ENCODE measurements at places on chromosomes 2 and 18. TPM values are rescaled to one million over a fixed set of nuclear protein-coding genes. Genes with fewer than 3 reads are reported as not detected.

The CCDC150 gene
- 12.0 TPM for total RNA-seq

The POLR1B gene
- 26.3 TPM for total RNA-seq

The TEX51 gene
- not detected for total RNA-seq

The CCDC121 gene
- total RNA-seq: 0.74 TPM

The DNAJC27 gene
- 2.3 TPM for total RNA-seq

Data from Daoy (cell line).